ENCODE measurements at places on chromosomes 5 and 9.

DNA sequence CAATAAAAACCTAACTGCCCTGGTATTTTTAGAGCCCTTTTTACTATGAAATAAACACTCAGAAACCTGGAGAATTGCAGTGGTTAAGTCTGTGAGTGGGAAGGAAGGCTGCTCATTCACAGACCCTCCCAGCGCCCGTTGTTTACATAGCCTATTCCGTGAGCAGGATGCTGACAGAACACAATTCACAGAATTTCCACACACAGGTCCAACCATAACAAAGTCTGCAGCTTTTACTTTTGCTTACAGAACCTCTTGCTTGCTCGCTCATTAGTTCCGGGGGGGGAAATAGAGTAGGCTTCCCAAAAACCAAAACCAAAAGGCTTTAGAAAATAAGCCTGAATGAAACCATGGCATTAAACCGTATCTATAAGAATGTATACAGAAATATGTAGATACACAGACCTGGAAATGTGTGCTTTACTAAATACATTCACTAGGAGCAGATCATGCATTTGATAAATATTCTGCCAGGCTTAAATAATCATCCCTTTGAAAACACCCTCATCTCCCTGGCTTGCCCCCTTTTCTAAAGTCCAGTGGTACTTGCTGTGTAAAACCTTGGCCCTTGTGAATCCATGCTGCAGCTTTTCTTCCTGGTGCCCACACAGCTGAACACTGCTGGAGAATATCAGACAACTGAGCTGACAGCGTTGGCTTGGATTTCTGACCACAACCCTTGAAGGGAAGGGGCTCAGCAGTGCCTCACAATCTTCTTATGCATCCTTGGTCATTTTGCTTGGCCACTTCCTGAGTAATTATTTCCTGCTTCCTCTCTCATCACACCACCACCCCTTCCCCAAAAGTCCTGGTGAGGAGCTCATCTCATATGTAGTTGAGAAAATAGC, 128.0 kb downstream of the FANCC start:
- peaks cover 15% of the 10 kb centered on the region for H3K4me1 ChIP-seq
- H3K36me3 ChIP-seq, result no peaks in the 10 kb centered on the region
- peak; percentile 6 for DNase-seq
- no peak overlapping the region for H3K27ac ChIP-seq

- H3K27me3 ChIP-seq, result no peaks in the 10 kb centered on the region
- no peak overlapping the region for H3K27ac ChIP-seq
- no peak for DNase-seq
- H3K36me3 ChIP-seq, result peaks cover 23% of the 10 kb centered on the region
- H3K4me1 ChIP-seq, result peaks cover 9% of the 10 kb centered on the region
These were observed 3.9 kb downstream of the AMACR start for GRCh38 chr5:34003941-34004340.

DNA sequence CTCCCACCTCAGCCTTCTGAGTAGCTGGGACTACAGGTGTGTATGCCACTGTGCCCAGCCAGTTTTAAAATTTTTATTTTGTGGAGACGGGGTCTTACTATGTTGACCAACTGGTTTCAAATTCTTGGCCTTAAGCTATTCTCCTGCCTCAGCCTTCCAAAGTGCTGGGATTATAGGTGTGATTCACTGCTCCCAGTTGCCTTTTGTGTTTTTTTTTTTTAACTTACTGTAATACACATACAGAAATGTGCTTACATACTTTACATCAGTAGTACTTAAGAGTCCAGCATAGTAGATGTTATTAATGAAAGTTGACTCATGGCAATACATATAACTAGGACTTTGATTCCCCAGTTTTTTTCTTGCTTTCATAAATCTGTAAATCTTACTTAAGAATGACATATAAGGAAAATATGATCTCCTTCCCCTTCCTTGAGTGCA, 4.7 kb downstream of the MAN2A1 start:
- H3K27me3 ChIP-seq, result no peaks in the 10 kb centered on the region
- no peak overlapping the region for H3K4me3 ChIP-seq
- H3K27ac ChIP-seq, result peak overlapping the region; percentile 53
- H3K4me1 ChIP-seq, result peaks cover 14% of the 10 kb centered on the region

DNA sequence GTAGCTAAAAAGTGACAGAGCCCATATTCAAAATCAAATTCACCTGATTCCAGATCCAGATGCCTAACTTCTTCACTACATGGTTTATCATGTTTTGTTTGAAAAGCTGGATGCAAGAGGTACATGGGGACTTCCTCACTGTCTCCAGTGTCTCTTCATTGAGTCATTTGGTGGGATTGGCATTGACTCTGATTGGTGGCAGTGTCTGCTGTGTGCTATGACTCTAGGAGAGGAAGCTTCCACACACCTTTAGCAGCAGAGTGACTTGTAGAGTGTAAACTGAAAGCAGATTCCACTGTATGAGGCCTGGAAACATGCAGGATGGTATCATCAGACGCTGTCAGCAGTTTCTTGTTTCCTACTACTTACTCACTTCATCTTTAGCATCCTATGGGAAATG, 250.9 kb upstream of the SEMA6A start:
- H3K27ac ChIP-seq, result no peak overlapping the region
- no peaks in the 10 kb centered on the region for H3K4me1 ChIP-seq
- no peak for DNase-seq
- no peaks in the 10 kb centered on the region for H3K27me3 ChIP-seq
- H3K36me3 ChIP-seq, result no peaks in the 10 kb centered on the region

All from natural killer cell (primary cell).